ENCODE measurements at places on chromosomes 12 and 14.
A peak's percentile ranks its signal among the peaks of the same experiment; 100 is the strongest.

GRCh38 chr12:6235499-6235898, 35.3 kb downstream of the CD9 start:
- DNase-seq = no peak

- no peak for DNase-seq
Observed at GRCh38 chr12:117525766-117526165, 164.3 kb upstream of the NOS1 start.

DNA sequence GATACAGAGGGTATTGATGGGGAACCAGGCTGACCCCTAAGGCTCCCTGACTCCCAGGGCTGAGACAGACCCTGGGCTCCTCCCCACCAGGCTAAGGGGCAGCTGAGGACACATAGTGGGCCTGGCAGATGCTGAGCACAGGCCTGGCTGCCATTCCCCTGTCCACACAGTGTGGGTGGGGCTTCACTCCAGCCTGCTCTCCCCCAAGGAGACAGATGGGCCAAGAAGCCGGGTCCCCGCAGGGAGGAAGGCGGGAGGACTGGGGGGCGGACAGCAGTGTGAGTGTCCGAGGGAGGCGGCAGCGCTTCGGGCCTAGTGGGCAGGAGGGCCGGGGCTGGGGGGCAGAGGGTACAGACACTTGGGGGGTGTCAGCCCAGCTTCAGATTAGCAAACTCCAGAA, 32.0 kb downstream of the RFLNA start:
- no peak for DNase-seq

GRCh38 chr12:127238107-127238506, 1028.9 kb upstream of the TMEM132C start:
- DNase-seq = no peak

DNA sequence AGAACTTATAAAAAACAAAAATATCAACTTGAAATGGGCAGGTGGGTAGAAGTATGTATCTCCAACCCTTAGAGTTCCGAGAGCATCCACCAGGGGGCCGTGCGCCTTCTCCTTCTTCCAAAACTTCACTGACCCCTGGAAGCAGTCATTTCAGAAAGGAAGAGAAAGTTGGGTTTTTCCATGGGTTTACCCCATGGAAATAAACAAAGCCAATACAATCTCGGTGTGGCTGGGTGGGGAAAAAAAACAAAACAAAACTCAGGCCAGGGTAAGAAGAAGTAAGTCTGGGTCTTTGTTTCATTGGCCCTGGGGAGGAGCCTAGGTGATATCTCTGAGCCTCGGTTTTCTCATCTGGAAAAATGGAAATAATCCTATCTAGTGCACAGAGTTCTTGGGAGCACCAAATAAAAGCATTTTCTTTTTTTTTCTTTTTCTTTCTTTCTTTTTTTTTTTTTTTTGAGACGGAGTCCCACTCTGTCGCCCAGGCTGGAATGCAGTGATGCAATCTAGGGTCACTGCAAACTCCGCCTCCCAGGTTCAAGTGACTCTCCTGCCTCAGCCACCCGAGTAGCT, 33.6 kb upstream of the HNF1A start:
- peak; percentile 51 for DNase-seq

DNA sequence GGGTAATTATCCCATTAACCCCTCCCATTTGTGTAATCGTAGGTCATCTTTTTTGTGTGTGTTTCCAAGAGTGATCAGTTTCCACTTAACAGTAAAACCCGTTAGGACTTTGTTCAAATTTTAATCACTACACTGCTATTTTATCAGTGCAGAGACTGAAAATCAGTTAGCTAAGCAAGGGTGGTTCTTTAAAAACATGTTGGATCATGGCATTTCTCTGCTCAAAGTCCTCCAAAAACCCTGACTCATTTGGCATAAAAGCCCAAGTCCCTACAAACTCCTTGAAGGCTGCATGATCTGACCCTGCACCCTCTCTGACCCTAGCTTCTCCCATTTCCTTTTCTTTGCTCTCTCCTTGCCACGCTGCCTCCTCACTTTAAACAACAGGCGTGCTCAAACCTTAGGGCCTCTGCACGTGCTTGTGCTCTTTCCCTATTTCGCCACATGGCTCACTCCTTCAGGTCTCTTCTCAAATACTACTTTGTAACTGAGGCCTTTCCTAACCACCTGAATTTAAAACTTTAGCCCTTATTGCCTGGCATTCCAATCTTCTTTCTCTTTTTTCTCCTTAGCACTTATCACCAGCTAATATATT, 13.2 kb upstream of the OVCH1 start:
- no peak for DNase-seq

- DNase-seq = no peak
Observed at GRCh38 chr12:3125674-3126073, 48.5 kb downstream of the TSPAN9 start.

DNA sequence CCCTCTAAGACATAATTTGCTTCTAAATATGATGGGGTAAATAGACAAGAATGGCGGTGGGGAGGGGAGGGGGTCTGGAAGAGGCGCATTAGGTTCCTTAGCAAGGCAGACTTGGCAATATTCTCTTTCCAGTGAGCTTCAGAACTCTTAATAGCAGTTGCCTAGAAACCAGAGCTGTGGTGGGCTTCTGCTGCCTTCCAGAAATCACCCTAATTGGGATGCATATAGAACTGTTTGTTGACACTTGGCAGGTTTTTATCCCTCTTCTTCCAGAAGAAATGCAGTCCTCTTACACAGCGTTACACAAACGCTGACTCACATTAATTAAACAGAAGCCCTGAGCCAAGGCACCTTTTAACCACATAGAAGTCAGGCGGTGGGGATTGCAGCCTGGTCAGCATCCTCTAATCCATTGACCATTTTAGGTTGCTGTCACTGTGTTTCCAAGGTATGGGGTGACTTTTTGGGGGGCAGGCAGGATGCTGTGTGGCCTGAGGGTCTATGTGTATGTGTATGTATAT, 114.1 kb downstream of the CCDC60 start:
- no peak for DNase-seq

GRCh38 chr12:69154585-69155363, 84.6 kb upstream of the CPSF6 start:
- DNase-seq = peak; percentile 84

DNA sequence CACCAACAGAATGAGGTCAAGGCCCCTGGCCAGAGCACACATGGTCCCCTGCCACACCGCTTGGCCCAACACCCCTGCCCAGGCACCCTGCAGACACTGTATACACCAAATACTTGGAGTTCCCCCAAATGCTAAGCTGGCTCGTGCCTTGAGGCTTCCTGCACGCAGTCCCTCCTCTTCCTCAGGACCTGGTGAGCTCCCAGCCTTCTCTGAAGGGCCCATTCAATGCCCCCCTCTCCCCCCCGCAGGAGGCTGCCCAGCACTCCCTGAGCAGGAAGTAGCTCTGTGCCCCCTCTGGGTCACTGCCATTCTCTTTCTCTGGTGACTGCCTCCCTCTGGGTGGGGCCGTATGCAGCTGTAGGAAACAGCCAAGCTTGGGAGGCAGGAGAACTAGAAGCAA, 75.3 kb downstream of the ITPK1 start:
- DNase-seq = no peak

DNA sequence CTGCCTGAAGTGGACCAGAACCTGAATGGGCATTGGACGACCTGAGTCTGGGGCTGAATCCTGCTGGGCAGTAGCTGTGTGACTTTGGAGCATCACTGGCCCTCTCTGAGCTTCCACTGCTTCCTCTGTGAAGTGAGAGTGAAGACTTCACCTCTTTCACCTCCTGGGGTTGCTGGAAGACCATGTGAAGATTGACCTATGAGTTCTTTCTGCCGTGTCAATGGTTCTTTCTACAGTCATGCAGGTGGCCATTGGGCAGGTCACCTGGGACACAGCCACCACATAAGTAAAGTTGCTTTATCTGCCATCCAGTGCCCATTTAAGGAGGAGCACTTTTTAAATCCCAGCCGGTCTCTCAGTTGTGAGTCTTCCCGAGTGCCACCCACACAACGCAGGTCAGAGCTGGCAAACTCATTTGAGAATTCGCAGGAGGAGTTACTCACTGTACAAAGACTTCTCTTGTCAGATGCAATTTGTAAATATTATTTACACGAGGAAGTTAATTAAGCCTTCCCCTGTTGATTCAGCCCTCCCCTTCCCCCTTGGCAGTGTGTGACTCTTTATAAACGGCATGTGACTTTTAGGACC, 74.8 kb upstream of the TCL1B start:
- peak; percentile 77 for DNase-seq

DNA sequence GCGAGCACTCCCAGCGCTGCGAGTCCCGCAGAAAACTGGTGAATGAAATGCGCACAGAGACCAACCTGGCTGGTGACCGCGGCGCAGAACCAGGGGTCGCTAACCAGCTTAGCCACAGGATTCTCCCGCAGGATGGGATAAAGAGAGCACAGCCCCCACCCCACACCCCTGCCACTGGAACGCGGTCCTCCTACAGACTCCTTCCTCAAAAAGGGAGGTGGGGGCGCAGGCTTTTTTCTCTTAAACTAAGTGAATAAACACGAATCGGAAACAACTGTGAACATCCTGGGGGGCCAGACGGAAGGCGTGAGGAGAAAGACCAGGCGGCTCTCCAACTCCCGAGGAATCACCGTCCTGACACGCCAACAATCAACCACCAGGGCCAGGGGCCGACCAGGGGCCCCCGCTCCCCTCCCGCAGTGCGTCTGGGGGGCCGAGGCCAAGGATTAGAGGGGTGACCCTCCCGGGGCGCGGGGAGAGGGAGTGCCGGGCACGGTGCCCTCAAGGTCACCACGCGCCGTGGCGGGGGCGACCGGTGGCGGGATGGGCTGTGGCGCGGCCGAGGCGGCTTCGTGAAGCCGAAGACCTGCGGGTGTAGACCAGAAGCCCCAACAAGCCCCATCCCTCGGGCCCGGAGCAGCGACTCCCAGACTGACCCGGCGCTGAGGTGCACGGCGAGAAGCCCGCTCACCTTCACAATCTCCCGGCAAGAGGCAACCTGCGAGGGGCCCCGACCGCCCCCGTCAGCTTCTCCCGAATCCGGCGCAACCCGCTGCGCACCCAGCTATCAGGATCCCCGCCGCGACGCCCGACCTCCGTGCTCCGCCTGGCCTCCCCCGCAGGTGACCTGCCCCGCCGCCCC, 704 bp downstream of the ATP2B1 start:
- DNase-seq = peak; percentile 63

GRCh38 chr14:96362071-96362964, 823 bp downstream of the ATG2B start:
- peak; percentile 75 for DNase-seq

- no peak for DNase-seq
Observed at GRCh38 chr12:132194556-132194955, 50.3 kb downstream of the NOC4L start.

- DNase-seq = no peak
Observed at GRCh38 chr12:33514893-33515292, 75.3 kb upstream of the SYT10 start.

Measured in OCI-LY7 (cell line).